ENCODE measurements at places on chromosomes 3 and 15.

DNA sequence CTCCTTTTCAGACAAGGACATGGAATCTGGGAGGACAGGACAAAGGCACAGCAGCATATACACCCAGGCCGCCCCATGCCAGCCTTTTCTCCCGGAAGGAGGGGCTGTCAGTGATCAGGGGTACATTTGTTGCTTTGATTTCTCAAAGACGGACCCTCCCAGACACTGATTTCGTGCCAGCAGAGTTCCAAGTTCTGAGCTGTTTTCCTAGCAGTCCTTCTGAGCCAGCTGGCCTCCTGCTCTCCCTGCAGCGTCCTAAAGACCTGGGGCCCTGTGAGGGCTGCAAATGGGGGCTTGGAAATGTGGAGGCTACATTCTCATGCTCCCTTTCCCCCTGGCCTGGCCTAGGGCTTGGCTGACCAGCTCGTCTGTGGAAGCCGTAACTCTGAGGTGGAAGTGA, 22.3 kb downstream of the CTSH start:
- DNase-seq = no peak

DNA sequence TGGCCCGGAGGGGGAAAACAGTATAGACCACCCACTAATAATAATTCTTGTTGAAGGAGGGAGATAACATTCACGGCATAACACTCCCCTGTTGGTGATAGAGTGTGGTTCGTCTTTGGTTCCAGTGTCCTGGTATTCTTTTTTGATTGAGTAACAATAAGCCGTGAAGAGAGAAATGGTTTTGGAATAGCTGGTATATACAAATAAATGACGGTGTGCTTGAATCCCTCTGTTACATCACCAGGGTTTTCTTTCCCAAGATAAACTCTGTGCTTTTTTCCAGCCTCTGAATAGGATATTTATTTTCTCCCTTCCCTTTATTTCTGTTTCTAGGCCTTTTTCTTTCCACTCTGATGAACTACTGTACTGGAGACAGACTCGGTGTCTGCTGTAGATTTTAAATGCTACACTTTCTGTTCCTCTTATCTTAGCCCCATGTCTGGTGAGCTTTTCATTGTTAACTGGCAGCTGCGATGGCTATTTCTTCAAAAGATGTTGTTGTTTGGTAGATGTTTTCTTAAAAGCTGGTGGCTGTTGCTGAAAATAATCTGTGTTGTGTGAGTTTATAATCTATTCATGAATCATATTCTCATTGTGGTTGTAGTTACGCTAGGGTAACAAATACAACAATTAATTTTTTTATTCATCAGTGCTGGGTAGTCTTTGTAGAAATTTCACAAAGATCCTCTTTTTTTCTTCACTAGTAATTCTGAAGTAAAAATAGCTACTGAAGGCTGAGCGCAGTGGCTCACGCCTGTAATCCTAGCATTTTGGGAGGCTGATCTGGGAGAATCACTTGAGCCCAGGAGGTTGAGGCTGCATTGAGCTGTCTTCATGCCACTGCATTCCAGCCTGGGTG, 15.5 kb upstream of the SCAANT1 start:
- no peak for DNase-seq

DNA sequence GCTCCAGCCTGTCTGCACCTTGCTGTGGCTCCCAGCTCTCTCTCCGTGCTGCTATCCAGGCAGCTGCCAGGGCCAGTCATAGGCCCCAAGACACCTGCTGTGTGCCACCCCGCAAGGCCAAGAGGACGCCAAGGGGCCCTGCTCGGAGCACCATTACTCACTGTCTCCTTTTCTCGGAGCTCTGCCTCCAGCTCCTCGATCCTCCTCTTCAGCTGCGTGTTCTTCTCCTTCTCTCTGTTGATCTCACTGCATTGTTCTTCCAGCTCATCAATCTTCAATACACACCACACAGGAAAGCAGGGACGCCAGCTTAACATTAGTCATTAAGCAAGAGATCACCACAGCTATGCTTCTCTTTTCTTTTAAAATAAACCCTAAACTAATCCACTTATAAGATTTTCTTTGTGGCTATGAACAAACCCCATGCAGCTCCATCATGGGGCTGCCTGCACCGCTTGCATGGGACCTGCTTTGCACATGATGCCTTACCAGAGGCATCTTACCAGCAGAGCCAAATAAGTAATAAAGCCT, 42.6 kb downstream of the WHAMM start:
- no peak for DNase-seq

DNA sequence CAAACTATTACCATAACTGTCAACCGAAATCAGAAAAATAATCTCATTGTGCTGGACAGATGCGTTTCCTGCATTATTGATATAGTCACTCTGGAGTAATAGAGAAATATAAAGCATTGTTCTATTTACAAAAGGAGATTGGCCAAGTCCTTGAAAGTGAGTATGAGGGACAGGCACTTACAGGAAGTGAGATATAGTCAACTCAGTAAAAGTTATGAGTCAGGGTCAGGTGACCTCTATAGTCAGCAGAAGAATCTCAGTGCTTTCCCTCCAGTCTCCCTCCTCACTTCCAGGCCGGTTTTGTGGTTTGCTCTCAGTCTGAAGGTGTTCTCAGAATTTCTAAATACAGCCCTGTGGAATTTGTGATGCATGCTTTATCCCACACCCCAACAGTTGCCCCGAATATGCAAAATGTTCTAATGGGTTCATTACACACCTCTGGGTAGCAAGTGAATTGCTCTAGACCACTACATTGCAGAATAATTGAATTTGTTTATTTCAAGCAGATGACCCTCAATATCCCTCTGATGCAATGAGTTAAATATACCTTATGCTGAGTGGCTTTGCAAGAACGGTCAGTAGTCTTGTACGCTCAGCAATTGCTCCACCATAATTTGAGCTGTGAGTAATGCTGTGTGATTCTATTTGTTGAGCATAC, 787.7 kb downstream of the MCTP2 start:
- no peak for DNase-seq

DNA sequence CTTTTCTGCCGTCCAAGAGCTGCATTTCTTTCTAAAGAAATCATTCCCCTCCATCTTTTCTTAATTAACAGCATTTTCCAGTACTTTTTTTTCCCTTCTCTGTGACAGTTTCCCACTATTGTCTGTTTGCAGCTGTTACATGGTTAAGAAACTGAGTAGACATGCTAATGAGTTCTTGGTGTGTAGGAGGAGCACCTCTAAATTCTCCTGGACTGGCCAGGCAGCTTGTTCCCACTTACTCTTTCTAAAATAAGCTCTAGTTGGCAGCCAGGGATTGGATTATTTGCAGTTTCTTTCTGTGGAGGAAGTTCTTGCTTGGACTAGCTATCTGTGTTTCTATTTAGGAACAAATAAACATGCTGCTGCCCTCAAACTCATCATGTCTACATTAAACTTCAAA, 235.1 kb upstream of the GAP43 start:
- no peak for DNase-seq

DNA sequence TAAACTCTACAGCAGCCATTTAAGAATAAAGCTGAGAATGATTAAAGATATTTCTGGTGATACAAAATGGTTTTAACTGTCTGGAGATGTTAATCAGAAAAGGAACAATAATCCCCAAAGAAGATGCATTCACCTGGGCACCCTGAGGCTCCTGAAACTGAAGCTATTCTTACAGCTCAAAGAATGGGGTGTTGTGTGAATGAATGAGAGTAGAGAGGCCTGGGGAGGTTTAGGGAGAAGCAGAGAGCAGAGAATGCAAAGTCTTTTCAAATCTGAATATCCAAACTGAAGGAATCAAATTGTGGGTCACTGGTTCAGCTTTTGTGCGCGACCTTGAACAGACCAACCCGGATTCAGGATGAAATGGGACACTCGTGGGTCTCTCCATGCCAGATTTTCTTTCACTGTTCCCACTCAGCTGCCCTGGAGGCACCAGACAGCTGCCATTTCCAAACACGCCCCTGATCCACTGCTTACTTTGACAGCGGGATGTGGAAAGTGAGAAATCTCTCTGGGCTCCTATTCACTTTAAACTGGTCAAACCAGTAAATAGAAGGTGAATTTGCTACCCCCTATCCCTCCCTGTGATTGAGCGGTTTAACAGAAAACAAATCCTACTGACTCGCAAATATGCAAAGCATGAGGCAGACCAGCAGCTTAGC, 485.5 kb upstream of the THBS1 start:
- no peak for DNase-seq

GRCh38 chr3:144516026-144516425, 544.4 kb downstream of the DIPK2A start:
- DNase-seq = no peak

GRCh38 chr3:10708216-10708893, 107.7 kb upstream of the SLC6A11 start:
- DNase-seq = no peak
